ENCODE measurements at places on chromosomes 2 and 18. TPM values are rescaled to one million over a fixed set of nuclear protein-coding genes. Genes with fewer than 3 reads are reported as not detected.

TUBA3E gene
- not detected for total RNA-seq

- DNase-seq: no peak
Measured at GRCh38 chr2:183812091-183812490, 687.8 kb downstream of the NUP35 start.

GRCh38 chr2:216735086-216735485, 39.7 kb upstream of the IGFBP5 start:
- DNase-seq: no peak

GRCh38 chr2:129059476-129059875, 740.8 kb upstream of the HS6ST1 start:
- no peak for DNase-seq

- no peak for DNase-seq
Measured at GRCh38 chr2:219688560-219689445, 61.4 kb downstream of the SLC4A3 start.

DNA sequence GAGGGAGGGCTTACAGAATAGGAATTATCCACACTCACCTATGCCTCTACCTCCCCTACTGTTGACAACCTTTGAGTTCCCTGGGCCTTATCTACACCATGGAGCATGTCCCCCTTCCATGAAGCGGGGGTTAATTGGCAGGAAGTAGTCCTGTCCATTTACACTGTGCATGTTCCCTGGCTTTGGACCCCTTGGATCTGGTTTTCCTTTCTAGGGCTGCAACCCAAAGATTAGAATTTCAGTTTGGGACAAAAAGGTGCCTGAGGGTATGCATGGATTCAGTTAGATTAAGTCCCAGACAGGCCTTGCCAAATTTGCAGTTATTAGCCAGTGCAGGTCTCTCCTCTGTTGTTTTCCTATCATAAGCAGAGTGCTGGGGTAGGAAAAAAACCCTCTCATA, 180.3 kb downstream of the CMPK2 start:
- DNase-seq: no peak

SERPINB4 gene
- total RNA-seq: not detected

GALNT14 gene
- total RNA-seq: not detected

MEP1B gene
- not detected for total RNA-seq

LOXL3 gene
- 1.8 TPM for total RNA-seq

PAX8 gene
- 0.18 TPM for total RNA-seq

DNA sequence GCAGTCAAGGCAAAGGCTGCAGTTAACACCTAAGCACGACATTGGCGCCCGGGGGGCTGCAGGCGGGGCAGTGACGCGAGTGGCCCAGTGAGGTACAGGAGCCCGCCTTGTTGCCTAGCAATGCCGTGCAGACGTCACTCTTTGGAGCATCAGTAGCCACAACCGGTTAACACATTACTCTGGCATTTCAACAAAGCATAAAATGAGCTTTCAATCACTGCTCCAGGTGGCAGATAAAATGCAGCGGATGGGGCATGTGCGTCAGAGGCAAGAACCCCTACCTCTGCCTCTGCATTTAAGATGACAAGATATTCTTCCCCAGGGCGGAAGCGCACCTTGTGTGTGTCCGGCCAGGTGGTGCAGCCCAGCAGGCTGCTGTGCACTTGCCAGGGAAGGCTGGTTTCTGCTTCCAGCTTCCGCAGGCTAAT, 139.4 kb downstream of the MTCL1 start:
- no peak for DNase-seq

DNA sequence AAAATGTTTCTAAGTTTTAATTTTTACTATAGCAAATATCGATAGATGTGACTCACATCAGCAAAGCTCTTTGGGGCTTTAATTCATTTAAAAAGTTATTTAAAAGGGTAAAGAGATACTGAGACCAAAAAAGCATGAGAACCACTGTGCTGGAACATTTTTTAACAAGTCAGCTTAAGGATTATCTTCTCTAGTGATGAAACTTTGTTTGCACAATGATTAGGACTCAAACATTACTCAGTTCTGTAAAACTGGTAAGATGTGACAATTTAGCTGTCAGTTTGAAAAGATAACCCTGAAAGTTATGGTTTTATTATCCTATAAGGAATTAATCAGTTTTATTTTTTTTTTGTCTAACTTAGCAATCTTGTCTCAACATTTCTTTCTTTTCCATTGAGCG, 301.4 kb downstream of the TSN start:
- no peak for DNase-seq

GRCh38 chr18:55244546-55244945, 285.3 kb upstream of the CCDC68 start:
- DNase-seq: no peak

- no peak for DNase-seq
Measured at GRCh38 chr2:227848586-227848985, 22.8 kb upstream of the DAW1 start.

GRCh38 chr2:15306706-15307105, 254.4 kb downstream of the NBAS start:
- no peak for DNase-seq
